WERI-Rb-1 (cell line): ENCODE measurements at places on chromosomes 7 and 10.

- peak; percentile 65 for DNase-seq
Observed at GRCh38 chr10:86091216-86091615, 275.4 kb downstream of the GRID1 start.

DNA sequence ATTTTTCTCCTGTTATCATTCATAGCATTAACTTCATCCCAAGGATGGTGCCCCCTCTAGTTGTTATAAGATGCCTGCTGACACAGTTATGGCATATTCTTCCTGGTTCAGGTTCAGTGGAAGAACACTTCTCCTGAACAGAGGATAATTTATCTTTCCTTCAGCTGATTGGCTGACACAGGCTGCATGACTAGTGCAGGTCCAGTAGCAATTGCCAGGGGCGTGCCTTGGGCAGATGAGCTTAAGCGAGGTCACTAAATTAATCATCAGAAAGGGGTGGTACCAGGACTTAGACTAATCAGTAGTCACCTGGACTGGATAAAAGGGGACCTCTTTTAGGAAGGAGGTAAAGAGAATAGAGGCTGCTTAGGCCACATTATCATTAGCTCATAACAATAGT, 42.3 kb downstream of the BZW2 start:
- DNase-seq: no peak

DNA sequence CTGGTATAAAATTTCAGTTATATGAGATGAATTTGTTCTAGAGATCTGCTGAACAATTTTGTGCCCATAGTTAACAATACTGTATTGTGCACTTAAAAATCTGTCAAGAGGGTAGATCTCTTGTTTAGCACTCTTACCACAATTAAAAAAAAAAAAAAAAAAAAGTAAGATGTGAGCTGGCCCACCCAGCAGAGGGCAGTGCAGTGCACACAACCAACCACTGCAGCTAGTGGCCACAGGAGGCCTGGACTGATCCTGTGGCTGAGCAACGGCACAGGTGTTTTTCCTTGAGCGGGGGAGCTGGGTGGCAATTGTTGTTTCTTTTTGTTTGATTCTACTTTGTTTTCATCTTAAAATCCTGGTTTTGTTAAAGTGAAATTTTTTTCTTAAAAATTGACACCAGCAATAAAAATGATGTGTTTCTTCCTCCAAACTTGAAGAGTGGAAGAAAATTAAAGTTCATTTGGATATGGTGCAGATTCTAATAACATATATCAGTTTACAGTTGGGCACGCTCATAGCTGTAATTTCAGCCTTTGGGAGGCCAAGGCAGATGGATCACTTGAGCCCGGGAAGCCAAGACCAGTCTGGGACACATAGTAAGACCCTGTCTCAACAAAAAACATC, 171.1 kb upstream of the TBX20 start:
- peak; percentile 66 for DNase-seq

DNA sequence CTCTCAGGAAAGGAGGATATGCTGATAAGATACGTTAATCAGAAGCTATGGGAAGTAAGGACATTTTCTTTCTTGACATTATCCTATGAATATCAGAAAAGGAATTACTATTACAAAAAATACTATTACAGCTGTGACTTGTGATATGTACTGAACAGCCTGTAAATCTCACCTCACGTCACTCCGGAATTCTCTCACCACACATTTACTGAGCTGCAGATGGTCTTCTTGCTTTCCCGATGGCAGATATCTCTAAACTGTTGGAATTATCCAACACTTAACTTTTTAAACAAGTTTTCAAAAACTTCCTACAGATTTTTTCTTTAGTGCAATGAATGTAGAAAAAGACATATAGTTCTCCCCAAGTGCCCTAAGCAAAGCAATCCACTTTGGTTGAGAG, 313.4 kb downstream of the GPR37 start:
- DNase-seq: no peak

DNA sequence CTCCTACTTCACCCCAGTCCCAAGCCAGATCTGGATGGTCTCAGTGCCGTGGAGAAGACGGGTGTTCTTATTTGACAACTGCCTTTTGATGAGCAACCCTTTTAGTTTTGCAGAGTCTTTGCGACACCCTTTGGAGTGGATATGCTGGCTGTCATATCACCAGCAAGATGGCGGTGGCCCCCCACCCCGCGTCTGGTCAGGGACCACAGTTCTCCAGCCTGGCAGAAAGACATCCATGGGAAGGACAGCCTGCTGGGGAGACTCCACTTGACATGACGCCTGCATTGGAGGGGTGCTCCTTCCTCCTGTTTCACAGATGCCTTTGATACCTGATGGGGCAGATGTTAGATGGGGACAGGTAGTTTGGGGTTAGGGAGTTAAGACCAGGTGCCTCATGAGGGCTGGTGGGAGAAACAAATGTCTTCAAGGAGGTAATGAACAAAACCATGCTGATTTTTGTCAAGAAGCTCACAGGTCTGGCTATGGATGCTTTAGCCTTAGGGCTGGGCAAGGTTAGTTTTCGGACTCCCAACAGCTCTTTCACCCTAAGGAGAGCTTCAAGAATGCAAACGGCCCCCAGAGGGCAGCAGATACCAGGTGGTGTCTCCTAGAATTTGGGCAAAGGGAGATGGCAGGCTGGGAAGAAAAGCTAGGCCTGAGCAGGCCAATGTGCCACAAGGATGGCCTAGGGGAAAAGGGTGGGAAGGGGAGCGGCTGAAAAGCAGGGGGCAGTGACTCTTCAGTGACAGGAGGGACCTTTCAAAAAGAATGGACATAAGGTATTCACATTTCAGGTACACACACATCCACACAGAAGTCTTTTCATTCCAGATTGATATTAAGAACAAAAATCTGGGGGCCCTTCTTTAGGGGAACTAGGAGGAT, 95.2 kb downstream of the CLEC2L start:
- peak; percentile 38 for DNase-seq
